Lung (tissue), 17 donors: ENCODE measurements at places on chromosomes 6 and 20.
A peak's percentile ranks its signal among the peaks of the same experiment; 100 is the strongest.

DNA sequence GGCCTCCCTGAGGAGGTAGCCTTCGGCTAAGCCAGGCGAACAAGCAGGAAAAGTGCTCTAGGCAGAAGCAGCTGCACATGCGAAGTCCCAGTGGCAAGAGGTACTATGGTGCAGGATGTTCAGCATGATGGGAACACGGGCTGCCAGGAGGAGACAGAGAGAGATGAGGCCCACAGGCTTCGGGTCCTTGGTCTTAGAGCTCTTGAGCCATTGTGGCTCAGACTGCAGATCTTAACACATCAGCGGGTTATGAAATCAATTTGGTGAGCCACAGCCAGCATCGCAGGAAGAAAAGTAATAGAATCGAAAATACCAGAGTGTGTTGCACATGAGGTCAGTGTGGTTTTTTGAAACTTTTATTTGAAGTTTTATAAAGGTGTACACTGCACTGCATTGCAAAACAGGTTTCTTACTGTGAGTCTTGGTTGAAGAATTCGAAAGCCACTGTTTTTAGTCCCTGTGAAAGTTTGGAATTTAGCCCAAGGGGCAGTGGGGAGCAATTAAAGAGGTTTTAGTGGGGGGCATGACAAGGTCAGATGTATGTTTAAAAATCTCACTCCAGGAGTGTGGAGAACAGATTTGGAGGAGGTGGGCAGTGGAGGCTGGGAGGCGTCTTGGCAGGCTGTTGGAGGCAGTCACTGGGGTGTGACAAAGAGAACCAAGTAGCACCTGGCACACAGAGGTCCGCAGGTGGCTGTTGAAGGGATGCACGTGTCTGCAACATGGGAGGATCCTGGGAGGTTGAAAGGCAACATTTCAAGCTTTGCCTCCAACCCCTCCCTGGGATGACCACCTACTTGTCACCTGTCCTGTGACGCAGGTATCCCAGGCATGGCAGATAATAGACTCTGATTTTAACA lies 69.3 kb downstream of the EYA2 start:
- no peak overlapping the region for H3K4me3 ChIP-seq
- H3K27ac ChIP-seq: no peak overlapping the region
- no peaks in the 10 kb centered on the region for H3K4me1 ChIP-seq
- H3K36me3 ChIP-seq: no peaks in the 10 kb centered on the region

DNA sequence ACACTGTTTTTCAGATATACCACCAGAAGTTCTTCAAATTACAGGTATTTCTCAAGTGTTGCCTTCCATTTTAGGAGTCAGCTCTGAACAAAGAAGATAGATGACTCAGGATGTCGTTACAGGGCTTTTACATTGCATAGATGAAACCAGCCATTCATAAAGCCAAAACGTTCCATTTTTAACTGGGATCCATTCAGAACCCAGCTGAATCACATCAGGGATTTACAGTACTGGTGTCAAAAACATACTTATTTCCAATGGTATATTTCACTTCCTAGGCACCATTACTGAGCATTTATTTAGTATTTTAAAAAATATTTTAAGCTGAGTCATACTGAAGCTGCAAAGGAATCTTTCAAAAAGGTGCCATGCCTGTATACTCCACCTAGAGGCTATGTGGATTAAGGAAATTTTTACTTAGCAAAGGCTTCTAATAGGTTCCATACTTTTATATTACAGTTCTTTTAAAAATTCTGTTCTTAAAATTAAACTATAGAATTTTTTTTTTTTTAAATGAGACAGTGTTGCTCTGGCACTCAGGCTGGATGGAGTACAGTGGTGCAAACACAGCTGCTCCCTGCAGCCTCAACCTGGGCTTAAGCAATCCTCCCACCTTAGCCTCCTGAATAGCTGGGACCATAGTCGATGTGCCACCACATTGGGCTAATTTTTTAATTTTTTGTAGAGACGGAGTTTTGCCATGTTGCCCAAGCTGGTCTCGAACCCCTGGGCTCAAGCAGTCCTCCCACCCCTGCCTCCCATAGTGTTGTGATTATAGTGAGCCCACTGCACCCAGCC lies 2.6 kb downstream of the ASF1A start:
- H3K27me3 ChIP-seq: no peaks in the 10 kb centered on the region
- no peak overlapping the region for H3K4me3 ChIP-seq
- H3K4me1 ChIP-seq: peaks cover 11% of the 10 kb centered on the region
- H3K27ac ChIP-seq: peak overlapping the region; percentile 2
- DNase-seq: peak; percentile 51
- H3K36me3 ChIP-seq: peaks cover 2% of the 10 kb centered on the region

DNA sequence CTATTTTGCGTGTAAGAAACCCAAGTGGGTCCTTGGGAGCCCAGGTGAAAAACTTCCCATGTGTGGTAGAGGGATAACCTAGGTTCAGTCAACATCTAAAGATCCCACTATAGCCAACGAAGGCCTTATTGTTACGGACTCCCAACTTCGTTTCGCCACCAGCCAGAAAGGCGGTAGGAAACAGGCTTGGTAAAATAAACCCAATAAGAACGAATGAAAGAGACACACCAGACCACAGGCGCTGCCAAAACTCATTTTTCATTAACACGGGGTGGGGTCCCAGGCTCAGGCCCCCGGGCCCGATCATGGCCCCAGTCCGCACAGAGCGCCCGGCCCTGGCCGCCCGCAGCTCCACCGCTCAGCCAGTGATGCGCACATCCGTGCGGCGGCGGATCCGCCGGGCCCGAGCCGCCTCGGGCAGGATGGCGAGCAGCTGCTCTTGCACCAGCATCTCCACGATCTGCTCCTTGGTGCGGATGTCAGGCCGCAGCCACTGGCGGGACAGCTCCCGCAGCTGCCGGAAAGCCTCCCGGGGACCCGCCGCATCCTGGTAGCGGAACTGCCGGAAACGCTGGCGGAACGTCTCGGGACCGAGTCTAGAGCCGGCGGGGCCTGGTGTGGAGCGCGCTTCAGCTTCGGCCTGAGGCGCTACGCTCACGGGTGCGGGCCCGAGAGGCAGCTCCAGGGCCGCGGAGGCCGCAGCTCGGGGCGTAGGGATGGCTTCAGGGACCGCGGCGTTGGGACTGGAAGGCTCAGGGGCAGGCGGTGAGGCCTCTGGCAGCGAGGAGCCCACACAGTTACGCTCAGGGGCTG lies 709 bp downstream of the SCAND1 start:
- H3K4me1 ChIP-seq: peaks cover 19% of the 10 kb centered on the region
- H3K36me3 ChIP-seq: peaks cover 8% of the 10 kb centered on the region
- DNase-seq: peak; percentile 47
- peak overlapping the region; percentile 70 for H3K4me3 ChIP-seq
- peak overlapping the region; percentile 99 for H3K27ac ChIP-seq
- no peaks in the 10 kb centered on the region for H3K27me3 ChIP-seq

DNA sequence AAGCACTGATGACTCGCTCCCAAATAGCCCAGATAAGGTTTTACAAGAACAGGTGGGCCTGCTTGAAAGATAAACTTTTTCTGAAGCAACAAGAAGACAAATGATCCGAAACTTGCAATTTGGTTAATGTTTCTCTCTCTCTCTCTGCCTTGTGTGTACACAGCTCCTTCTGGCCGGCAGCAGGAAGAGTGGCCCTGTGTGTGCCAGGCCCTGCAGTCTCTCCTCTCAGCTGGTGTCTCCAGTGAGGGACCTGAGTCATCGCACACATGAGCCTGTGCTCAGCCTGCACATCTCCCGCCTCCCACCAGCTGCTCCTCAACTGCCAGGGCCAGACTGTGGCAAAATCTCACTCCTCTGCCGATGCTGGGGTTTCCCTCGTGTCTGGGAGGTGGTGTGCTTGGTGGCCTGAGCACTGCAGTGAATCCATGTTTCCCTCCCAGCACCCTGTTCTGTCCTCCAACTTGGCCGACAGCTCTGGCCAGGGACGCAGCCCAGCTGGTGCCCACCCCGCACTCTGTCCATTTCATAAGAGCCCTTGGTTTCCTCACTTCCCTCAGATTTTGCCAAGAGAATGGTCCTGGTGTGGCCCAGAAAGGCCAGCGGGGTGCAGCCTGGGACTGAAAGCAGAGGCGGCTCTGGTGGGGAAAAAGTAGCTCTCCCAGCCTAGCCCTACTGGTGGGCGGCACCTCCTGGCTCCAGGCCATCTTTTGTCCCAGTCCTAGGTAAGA lies 49.4 kb downstream of the ERMARD start:
- no peaks in the 10 kb centered on the region for H3K36me3 ChIP-seq
- peak overlapping the region; percentile 55 for H3K27ac ChIP-seq
- H3K27me3 ChIP-seq: peaks cover 14% of the 10 kb centered on the region
- H3K4me1 ChIP-seq: no peaks in the 10 kb centered on the region
- peak; percentile 25 for DNase-seq
- H3K4me3 ChIP-seq: no peak overlapping the region

DNA sequence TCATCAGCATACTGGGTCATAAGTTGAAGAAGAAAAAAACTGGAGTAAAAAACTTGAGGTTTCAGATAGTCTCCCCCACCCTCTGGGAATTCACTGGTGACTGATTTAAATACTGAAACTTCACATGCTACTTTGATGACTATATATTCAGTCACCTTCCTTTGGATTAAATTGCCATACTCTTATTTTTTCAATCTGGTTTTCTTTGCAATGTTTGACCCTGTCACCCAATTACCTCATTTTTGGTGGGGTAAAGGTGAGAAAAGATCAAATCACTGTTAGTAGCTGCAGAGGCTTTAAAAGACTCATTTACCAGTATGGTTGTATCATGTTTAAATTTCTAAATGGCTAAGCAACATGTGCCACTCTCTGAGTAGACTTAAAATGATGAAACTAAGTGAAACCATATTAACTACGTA lies 862.7 kb upstream of the FLRT3 start:
- H3K4me3 ChIP-seq: no peak overlapping the region
- DNase-seq: no peak
- H3K27ac ChIP-seq: no peak overlapping the region
- no peaks in the 10 kb centered on the region for H3K27me3 ChIP-seq
